ENCODE measurements at places on chromosomes 7 and 10. TPM values are rescaled to one million over a fixed set of nuclear protein-coding genes. Genes with fewer than 3 reads are reported as not detected.

Gene NPC1L1
- total RNA-seq: not detected

Gene PILRA
- 6.8 TPM for total RNA-seq

Gene SLC26A5
- not detected for total RNA-seq

Gene UCMA
- total RNA-seq: not detected

Gene ELFN1
- total RNA-seq: 0.11 TPM

Gene ZNF777
- total RNA-seq: 12.8 TPM

Gene IGF2BP3
- 0.31 TPM for total RNA-seq

Gene CTNNA3
- not detected for total RNA-seq

Gene ANXA8L1
- not detected for total RNA-seq

Gene CALHM1
- total RNA-seq: not detected

Gene TAS2R3
- total RNA-seq: 0.78 TPM

Gene LIPM
- not detected for total RNA-seq

Gene HERPUD2
- total RNA-seq: 40.4 TPM

Gene UBTD1
- total RNA-seq: 3.3 TPM

Gene TMUB1
- total RNA-seq: 73.1 TPM

Gene CXCL12
- total RNA-seq: not detected

DNA sequence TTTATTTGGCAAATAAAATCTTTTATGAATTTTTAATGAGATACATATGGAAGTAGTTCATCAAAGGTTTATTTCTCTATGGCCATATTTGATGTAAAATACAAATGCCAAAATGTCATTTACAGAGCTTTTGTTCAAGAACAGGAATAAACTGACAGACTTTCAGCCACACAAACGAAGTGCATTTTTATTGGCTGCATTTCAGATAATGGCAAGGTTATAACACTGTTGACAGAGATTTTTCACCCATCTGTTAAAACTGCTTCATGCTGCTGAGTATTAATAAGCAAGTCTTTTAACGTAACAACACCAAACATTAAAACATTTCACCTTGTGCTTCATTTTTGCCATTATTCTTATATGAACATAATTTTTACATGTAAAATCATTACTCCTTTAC, 254.4 kb downstream of the ANKRD7 start:
- DNase-seq: no peak

- DNase-seq: no peak
Measured at GRCh38 chr7:40599836-40600235, 465.0 kb downstream of the SUGCT start.

DNA sequence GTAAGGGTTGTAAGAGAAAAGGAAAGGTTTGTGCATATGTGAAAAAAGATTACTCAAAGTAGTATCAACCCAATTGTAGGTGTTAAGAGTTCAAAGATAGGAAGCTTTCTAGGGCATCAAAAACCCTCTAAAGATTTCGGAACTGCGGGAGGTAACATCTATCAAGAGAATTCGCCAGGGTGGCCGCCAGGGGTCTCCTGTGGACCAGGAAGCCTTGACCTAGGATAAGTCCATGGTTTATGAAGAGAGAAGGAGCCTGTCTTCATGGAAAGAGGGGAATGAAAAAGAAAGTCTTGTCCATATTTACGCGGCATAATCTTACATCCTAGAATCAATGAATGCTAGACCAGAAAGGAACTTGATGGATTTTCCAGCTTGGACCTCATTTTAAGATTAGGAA, 140.7 kb upstream of the CALCR start:
- no peak for DNase-seq

DNA sequence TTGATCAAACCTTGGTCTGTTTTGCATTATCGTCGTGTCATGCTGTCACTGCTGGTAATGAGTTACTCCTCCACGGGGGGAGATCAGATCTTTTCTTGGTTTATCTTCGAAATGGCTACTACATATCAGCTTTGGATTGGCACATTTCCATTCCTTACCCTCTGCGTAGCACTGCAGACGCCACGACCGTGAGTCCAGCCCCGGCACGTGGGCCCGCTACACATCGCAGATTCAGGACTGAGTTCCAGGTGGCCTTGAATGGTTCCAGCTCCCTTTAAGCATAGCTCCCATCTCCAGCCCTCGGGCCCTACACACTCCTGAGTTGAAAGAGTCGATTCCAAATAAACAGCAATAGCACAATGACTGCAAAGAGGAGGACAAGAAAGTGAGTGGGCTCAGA, 238.6 kb upstream of the PFKP start:
- no peak for DNase-seq

DNA sequence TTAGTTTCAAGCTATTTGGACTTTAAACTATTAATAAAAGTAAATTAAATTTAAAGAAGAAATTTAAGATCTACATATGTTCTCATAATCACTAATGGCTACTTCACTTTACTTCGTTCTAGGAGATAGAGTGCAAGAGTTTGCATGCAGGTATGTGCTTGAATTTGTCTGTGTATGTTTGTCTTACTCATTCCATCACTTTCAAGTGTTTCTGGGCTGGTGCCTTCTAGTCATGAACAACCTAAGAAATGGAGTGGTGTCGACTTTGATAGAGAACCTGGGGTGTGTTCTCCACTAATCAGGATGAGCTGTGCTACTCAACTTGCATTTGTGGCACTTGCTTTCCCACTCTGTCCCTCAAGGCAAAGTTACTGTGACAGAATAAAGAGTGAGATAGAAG, 169.9 kb downstream of the KCND2 start:
- DNase-seq: no peak

DNA sequence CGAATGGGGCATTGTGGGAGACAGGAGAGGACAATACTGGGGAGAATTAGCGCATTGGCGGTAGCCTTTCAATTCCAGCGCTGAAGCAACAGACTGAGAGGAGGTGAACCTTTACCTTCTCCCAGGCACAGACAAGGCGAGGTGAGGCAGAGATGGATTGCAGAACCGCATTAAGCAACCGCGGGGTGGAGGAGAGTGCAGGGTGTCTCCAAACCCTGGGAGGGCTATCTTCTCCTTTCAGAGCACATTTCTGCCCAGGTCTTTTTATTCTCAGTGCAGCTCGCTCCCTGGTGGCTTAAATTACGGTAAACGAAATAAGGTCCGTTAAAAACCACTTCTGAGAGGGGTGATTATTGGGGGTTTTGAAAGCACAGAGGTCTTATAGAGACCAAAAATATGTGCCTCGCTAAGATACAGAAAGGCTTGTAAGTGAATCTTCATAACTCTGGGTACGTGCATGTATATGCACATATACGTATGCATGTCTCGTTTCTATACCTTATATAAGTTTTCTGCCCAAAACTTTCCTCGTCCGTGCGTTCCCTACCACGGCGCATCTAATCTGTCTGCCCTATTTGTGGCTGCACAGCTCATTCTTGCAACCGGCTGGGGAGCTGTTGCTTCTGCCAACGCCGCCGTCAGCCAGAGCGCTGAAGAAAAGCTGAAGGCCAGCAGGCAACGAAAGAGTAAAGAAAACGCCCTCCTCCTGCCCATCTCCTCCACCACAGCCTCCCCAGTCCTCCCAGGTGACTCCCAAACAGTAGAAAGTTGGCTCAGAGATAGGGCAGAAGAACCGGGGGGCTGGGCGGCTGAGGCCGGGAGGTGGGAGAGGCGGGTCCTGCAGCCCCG, 895 bp upstream of the ZNF804B start:
- no peak for DNase-seq

GRCh38 chr7:103124429-103124979, 24.4 kb downstream of the NAPEPLD start:
- DNase-seq: no peak

- DNase-seq: no peak
Measured at GRCh38 chr10:3397231-3397630, 224.6 kb upstream of the PITRM1 start.

DNA sequence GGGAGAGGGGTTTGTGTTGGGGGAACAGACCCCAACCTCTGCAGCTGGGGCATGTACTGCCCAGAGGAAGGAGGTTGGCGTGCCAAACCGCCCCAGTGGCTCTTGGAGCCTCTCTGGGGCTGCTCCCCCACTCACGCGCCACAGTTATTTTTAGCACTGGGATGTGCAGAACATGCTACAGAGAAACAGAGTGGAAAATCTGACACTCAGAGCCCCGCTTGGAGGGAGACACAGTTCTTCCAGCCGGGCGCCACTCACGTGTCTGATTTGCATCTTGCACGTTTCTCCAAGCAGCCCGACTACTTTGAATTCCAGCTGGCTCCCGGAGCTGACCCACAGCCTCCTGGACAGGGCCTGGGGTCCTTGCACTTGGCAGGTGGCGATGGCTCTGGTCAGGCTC, 182.0 kb downstream of the RPS24 start:
- peak; percentile 16 for DNase-seq

DNA sequence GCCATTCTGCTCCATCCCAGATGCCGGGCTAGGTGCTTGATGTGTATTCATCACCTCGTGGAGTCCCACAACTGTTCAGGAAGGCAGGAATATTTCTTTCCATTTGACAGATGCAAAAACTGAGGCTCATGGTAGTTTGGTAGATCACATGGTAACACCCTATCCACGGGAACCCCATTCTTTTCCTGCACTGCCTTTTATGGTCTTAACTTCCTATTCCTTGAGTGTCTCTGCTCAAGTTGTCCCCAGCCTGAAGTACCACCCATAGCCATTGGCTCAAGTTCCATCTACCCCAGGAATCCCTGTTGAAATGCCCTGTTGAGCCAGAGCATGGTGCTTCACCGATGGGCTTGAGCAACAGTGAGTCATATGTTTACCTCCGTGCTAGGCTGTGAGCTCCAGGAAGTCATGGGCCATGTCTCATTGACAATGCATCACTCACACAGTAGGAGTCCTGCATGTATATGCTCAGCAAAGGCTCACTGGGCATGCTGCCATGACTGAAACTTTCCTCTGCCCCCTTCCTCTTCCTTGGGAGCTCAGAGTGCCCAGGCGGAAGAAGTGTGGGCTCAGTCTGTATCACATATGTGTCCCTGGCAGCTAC, 71.7 kb upstream of the ADAM12 start:
- no peak for DNase-seq

DNA sequence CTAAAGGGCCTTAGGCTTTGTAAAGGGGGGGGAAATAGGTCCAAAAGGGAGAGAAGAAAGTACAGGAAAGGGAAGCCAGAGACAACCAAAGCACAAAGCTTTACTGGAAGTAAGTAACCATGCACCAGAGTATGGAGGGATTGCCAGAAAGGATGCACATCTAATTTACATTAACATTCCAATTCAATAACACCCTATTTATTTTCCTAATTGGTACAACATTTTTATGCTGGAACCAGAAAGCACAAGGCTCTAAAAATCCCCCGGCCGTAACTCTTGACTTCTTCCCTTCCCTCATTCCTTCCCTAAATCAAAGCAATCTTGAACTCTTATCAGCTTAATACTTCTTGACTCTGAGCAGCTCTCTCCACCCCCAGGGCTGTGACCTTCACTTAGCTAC, 400.0 kb upstream of the CELF2 start:
- DNase-seq: no peak

- no peak for DNase-seq
Measured at GRCh38 chr7:124250297-124251034, 217.6 kb upstream of the TMEM229A start.

DNA sequence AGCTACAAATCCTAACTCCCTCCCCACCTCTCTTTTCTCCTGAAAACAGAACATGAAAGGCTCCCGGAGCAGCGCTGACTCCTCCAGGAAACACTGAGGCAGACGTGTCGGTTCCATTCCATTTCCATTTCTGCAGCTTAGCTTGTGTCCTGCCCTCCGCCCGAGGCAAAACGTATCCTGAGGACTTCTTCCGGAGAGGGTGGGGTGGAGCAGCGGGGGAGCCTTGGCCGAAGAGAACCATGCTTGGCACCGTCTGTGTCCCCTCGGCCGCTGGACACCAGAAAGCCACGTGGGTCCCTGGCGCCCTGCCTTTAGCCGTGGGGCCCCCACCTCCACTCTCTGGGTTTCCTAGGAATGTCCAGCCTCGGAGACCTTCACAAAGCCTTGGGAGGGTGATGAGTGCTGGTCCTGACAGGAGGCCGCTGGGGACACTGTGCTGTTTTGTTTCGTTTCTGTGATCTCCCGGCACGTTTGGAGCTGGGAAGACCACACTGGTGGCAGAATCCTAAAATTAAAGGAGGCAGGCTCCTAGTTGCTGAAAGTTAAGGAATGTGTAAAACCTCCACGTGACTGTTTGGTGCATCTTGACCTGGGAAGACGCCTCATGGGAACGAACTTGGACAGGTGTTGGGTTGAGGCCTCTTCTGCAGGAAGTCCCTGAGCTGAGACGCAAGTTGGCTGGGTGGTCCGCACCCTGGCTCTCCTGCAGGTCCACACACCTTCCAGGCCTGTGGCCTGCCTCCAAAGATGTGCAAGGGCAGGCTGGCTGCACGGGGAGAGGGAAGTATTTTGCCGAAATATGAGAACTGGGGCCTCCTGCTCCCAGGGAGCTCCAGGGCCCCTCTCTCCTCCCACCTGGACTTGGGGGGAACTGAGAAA, 30.4 kb downstream of the PFKFB3 start:
- DNase-seq: no peak

DNA sequence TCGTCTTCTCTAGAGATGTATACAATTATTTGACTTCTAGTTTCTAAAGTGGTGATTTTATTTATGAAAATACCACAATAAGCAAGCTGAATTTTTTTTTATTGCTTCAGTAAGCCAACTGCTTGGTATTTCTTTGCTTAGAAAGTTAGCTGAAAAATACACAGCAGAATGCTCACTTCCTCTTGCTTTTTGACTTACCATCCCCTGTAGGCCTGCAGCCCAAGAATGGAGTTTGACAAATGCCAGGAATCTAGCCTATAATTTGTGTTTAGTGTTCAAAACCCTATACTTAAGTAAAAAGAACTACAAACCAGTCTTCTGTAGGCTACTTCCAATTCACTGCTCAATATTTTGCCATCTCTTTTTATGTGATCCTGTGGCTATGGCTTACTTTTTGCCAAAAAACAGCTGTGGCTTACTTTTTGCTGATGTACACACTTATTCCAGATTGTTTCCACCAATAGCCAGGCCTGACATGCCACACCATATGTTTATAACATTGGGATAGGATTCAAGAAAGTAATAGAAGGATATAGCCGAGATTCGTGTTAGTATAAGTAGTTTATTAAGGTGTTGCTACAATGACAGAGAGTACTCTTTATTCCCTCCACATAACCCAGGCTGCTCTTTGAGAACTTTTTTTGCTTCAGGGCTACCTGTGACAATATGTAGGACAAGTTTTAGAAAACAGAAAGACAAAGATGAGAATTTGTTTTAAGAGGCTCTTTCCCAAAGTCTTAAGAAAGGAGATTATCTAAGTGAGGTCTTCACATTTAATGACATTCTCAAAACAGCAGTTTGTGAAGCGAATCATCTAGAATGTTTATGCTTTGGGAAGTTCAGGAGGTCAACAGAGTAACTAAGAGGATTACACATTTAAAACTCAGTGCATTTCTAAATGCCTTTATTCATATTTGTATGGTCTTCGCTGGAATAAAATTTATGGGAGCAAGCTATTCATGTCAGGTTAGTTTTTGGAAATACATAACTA, 263.9 kb upstream of the FZD1 start:
- no peak for DNase-seq

- DNase-seq: no peak
Measured at GRCh38 chr10:127612-128432, 7.4 kb upstream of the ZMYND11 start.

DNA sequence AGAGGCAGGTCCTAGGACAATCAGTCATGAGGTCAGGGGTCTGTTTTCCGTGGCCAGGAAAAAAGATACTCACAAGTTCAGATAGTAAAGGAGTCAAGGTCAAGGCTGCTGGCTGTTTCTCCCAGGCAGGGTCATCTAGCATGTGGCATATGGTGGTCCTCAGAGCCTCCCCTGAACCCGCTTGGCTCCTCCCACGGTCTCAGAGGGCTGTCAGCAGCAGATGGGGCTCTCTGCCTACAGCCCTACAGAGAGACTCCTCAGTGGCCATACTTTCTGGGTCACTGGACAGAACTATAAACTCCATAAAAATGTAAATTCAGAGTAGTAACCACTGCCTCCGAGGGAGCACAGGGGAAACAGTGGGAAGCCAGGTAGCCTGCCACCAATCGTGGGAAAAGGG, 11.3 kb upstream of the DRGX start:
- DNase-seq: no peak

GRCh38 chr10:112587729-112588128, 140.7 kb downstream of the VTI1A start:
- no peak for DNase-seq
